ENCODE measurements at places on chromosomes 1 and 21.

DNA sequence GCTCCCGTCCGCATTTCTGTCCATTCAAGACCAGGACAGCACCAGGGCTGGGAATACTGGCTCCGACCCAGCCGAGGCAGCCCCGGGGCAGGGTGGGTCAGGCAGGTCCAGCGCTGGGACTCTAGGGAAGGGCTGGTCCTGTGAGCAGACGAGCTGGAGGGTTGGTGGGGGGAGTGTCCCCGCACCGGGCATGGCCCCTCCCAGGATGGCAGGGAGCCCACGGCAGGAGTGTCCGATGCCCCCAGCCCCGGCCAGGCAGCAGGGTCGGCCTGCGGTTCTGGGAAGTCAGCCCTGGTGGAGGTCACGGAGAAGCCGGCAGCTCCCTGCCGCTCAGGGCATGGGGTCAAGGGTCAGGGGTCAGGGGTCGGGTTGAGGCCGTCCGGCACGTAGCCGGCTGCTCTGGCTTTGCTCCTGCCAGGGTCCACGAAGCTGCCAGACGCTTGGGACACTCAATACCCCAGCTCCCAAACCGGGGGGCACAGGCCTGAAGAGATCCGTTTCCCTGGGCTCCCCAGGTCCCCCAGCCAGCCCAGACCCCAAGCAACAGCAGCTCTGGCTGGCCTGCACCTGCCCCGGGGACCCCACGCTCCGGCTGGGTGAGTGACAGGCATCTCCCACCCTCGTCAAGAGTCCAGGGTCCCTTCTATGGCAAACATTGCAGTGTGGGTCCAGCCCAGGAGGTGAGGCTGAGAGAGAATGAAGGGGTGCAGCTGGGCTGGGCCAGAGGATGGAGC is 6.7 kb downstream of the C1QTNF12 start:
- no peak for DNase-seq

- DNase-seq: no peak
Observed at GRCh38 chr1:95002540-95003432, 70.0 kb downstream of the ALG14 start.

GRCh38 chr1:61743431-61743705 is 1.1 kb downstream of the PATJ start:
- no peak for DNase-seq

- no peak for DNase-seq
Observed at GRCh38 chr1:89850844-89851415, 30.1 kb downstream of the LRRC8D start.

GRCh38 chr1:18288722-18289121 is 181.1 kb downstream of the IGSF21 start:
- no peak for DNase-seq

GRCh38 chr1:51491166-51491981 is 27.7 kb downstream of the EPS15 start:
- no peak for DNase-seq

DNA sequence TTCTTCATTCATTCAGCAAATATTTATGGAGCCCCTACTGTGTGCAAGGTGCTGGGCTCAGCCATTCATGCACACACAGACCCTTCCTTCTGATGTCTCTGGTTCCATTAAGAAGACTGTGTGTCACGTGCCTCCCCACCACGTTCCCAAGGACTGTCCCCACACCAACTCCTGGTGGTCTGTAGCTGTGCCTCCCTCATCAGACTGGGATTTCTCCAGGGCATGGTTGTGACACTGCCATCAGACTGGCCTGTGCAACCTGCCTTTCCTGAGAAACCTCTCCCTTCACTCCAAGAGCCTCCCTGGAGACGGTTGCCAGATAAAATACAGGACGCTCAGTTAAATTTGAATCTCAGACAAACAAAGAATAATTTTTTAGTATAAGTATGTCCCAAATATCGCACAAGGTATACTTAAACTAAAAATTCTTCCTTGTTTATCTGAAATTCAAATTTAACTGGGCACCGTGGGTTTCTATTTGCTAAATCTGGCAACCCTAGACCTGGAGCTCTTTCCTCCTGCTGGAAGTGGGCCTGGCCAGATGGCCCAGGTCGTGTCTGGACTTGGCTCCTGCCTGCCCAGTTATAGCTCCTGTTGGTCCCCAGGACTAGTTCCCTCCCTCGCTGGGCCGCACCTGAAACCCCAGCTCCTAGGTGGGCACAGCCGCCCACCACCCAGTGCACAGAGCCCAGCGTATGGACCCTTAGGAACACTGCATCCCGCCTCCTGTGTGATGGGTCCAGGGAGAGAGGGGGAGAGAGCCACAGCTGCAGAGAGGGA is 76.9 kb downstream of the RAP1GAP start:
- DNase-seq: no peak

- DNase-seq: no peak
Observed at GRCh38 chr1:65178235-65178634, 30.2 kb downstream of the AK4 start.

DNA sequence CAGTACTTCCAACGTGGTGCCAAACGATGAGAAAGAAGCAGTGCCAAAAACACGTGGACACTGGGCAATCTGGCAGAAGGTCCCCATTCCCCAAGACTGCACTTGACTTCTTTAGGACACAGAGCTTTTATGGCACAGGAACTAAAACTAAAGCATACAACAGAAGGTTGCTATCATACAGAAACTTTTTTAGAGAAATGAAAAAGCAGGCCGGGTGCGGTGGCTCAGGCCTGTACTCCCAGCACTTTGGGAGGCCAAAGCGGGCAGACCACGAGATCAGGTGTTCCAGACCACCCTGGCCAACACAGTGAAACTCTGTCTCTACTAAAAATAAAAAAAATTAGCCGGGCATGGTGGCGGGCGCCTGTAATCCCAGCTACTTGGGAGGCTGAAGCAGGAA is 43.0 kb downstream of the GNB1 start:
- DNase-seq: no peak

GRCh38 chr1:71774705-71775104 is 507.6 kb downstream of the NEGR1 start:
- DNase-seq: no peak

GRCh38 chr1:227764019-227764391 is 28.8 kb downstream of the SNAP47 start:
- DNase-seq: no peak

DNA sequence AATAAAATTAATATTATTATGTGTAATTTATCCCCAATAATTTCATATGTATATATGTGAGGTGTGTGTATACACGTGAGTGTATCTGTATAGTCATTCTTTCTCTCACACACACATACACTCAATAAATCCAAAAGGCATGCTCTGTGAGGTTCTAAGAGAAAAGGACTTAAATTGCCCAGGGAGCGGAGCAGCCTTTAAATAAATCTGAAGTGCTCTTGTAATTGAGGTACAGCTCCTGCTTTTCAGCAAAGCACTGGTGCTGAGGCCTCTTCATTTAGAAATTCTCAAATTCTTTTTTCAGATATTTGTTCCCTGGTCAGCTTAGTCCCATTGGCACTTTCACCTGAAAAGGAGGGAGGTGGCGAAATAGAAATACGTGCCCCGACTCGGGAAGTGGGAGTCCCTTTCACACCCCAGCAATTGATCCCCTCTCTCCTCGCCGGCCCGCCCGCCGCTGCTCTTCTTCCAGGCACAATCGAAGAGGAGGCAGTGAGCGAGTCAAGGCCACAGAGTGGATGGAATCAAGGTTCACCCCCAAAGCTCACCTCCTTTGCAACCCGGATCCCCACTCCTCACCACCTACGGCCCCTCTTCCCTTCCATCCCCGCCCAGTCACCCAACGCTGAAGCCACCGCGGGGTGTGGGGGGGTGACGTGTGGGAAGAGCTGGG is 944 bp downstream of the PLPPR5 start:
- no peak for DNase-seq

DNA sequence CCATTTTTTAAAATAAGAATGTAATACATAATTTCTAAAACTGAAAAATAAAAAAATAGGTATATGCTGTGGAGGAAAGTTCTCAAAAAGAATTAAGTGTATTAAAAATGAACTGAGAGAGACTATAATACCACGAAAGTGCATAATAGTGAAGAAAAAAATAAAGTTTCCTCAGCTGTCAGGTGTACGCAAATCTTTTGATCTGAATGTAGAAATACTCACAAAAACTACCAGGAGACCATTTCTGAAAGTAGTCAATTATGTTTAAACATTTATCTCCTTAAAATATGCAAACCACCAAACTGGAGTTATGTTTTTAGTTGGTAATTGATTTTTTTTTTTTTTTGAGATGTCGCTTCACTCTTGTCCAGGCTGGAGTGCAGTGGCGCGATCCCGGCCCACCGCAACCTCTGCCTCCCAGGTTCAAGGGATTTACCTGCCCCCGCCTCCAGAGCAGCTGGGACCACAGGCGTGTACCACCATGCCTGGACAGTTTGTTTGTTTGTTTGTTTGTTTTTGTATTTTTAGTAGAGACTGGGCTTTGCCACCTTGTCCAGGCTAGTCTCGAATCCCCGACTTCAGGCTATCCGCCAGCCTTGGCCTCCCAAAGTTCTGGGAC is 1169.2 kb upstream of the B3GALT2 start:
- DNase-seq: no peak

GRCh38 chr1:6281511-6282402 is 20.9 kb upstream of the GPR153 start:
- DNase-seq: no peak

DNA sequence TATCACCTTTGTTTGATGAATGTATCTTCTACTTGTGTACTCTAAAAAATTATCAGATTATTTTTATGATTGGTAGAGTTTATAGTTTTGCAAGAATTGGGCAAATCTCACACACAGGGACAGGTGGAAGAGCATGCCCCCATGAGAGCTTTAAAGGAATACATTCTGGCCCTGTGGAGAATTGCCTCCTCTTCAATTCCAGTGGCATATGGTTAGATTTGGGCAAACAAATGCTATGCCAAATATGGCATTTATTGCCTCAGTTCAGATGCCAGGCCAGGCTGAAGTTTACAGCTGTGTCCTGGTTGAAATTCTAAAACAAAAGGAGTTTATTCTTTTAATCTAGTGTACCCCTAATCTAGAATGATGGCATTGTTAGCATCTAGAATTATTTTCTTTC is 162.4 kb upstream of the CACYBP start:
- no peak for DNase-seq

- DNase-seq: no peak
Observed at GRCh38 chr1:93675271-93675670, 6.4 kb downstream of the BCAR3 start.

DNA sequence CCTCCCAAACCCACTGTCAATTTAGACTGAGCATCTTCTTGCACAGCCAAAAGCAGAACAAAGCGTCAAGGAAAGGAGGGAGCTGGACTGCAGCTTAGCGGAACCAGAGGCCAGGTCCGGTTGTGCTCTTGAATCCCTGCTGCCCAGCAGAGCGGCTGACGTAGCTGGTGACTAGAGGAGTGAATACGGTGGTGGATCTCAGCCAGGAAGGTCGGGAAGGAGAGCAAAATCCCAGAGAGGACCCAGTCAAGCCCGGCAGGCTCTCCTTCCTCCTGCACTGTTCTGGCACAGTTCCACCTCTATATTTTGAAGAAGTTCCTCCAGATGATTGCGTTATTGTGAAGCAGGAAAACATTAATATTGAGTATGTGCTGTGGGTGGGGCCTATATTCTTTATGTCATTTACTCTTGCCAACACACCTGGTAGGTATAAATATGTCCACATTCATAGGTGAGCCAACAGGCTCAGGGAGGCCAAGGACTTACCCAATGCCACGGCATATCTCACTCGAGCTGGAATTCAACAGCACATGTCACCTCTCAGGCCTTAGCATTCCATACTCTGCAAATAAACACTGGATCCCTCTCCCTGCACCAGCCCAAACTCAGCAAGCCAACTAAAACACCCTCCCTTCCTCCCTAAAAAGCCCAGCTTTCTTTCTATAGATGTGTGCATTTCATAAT is 23.6 kb upstream of the ABCB10 start:
- DNase-seq: peak; percentile 83

DNA sequence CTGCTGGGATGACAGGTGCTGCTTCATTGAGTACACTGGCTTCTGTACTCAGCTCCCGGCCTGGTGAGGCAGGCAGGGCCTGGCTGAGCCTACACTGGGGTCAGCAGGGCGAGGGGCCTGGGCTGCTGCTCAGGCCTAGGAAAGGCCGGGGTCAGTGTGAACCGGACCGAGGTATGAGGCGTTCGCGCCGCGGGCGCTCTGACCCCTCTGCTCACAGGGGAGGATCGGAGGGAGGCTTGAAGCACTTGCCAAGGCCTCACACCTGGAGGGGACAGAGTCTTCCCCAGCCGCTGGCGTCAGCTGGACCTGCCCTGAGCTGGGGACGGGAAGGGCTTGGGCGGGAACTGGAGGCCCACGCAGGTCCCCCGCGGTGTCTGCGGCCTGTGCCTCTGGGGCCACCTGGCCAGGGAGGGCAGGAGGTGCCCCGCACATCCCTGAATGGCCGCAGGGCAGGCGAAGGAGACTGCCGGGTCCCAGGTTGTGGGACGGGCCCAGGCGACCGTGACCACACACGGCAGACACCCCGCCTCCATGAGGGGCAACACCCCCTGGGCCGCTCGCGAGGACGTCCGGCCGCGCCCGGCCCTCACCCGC is 466 bp downstream of the PEX10 start:
- DNase-seq: no peak

GRCh38 chr1:97120806-97121205 is 399.2 kb downstream of the PTBP2 start:
- no peak for DNase-seq

DNA sequence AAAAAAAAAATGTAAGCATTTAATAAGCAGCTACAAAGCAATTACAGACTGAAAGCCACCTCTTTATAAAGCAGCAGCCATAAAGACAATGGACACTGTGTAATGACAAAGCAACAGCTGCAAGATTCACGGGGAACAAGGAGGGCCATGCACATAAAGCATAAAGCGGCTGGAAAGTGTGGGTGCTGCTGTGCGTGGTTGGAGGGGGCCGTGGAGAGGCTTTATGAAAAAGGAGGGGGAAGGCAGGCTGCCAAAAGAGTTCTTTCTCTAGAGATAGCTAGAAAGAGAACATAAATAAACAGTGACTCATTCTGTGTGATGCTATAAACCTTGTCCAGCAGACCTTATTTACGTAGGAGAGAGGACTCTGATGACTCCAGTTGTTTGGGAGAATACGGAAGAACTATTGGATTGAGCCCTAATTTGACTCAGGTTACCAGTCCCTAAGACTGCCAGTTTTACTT is 49.3 kb downstream of the ADAMTS1 start:
- no peak for DNase-seq

- DNase-seq: no peak
Observed at GRCh38 chr1:52237430-52237829, 95.5 kb downstream of the ZFYVE9 start.

- DNase-seq: no peak
Observed at GRCh38 chr1:145963265-145964019, 933 bp downstream of the ANKRD34A start.

GRCh38 chr21:42319851-42320572 is 4.8 kb upstream of the TFF3 start:
- no peak for DNase-seq

- DNase-seq: no peak
Observed at GRCh38 chr1:228802386-228803220, 67.3 kb downstream of the RHOU start.

- no peak for DNase-seq
Observed at GRCh38 chr1:93344886-93345632, 648 bp upstream of the DR1 start.

DNA sequence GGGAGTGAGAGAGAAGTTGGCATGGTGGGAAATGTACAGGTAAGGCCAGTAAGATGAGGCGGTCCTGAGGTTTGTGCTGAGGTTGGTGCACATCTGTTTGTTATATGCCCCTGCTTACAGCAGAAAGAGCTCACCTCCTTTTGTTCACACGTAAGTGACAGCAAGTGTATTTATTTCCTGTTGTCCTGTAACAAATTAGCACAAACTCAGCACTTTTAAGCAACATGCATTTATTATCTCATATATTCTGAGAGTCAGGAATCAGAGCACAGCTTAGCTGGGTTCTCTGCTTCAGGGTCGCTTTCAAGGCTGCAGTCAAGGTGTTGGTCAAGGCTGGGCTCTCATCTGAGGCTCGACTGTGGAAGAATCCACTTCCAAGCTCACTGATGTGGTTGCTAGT is 45.8 kb downstream of the TENT5C start:
- no peak for DNase-seq
